ENCODE measurements at places on chromosomes 12 and 14.

DNA sequence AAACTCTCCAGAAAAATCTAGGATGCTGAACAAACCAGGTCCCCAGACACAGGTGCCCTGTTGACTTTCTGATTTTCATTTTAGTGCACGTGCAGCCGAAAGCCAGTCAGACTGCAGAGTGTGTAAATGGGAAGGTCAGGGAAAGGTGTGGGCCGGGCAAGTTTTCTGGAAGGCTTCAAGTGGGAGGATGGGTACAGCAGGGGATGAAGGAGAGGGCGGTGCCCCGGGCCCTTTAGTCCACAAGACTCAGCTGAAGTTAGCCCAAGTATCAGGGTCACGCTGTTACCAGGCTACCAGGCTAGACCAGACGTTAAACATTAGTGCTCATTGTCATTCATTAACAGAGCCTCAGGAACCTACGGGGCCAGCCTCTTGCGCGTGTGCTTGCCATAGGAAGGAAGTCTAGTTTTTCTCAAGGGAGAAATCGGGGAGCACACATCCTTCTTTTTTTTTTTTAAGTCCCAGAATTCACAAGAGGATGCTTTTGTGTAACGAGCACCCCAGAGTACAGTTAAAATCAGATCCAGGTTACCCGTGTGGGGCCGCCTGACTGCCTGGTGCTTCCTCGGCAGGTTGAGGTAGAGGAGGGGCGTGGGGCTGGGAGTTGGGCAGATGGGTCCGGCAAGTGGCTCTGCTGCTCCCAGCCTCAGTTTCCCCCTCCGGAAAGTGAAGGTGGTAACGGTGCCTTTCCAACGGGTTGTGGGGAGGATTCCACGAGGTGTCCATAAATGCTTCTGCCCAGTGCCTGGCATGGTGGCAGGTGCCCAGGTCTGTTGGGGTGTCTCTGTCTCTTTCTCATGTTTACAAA is 19.1 kb downstream of the BCL7A start:
- DNase-seq = no peak

GRCh38 chr12:12180575-12180974 is 86.3 kb downstream of the LRP6 start:
- DNase-seq = no peak

GRCh38 chr14:74960736-74961135 is 5.3 kb upstream of the PGF start:
- DNase-seq = no peak

- DNase-seq = no peak
Observed at GRCh38 chr12:62214846-62215245, 45.4 kb upstream of the USP15 start.

DNA sequence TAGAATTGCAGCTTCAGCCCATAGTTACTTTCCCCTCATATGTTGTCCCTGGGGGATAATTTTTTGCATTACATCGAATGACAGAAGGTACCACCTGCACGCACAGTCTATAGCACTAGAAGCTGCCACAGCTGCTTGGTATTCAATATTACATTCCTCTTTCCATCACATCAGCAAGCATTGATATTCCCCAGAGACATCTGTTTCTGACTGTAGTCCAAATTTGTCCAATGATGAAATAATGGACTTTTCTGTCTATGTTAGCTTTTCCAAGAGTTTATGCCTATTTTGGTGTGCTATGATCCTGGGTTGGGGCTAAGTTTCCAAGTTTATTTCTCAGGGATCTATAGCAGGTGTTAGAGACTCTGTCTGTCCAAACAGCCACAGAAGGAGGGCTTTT is 335.4 kb downstream of the LRIG3 start:
- DNase-seq = no peak

DNA sequence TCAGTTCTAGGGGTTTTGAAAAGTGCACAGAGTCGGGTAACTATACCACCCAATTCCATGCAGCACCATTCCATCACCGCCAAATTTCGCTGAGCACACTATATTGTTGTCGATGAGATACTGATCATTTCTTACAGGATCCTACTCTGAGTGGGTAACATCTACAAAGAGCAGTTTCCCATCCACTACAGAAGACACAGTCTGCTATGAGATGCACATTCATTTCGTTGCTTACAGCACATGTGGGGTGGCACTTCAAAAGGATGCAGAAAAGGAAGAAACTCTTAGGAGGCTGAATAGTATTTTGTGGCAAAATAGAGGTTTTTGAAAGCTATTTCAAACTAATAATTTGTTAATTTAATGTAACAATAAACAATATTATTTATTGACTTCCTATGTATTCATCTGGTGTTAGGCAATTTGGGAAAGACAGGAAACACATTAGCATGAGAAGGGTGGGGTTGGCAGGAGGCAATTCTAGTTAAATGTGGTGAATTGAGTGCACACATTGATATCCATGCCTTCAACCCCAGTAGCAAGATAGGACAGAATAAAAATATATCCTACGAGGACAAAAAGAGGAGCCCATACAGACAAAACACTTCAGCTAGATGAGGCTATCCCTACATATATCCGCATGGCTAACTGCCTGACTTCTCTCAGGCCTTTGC is 186.8 kb upstream of the PARP11 start:
- DNase-seq = no peak

GRCh38 chr14:81829447-81829846 is 295.8 kb upstream of the SEL1L start:
- DNase-seq = no peak

DNA sequence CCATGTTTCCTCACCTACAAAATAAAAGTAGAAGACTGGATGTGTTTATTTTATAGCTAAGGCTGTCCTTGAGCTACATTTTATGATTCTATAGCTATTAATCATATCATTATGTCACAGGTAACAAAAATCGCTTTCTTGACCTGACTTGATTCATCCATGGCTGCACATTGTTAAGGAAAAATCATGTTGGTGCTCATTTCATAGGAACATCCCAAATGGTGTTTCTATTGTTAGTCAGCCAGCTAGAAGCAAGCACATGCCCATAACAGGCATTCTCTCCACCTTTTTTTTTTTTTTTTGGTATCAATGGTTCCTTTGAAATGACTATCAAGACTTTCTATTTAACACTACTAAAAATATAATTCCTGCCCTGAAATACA is 45.3 kb upstream of the PTHLH start:
- no peak for DNase-seq

GRCh38 chr12:57868851-57869268 is 22.3 kb upstream of the CTDSP2 start:
- DNase-seq = no peak

GRCh38 chr14:68705741-68706283 is 87.1 kb downstream of the ZFP36L1 start:
- no peak for DNase-seq

DNA sequence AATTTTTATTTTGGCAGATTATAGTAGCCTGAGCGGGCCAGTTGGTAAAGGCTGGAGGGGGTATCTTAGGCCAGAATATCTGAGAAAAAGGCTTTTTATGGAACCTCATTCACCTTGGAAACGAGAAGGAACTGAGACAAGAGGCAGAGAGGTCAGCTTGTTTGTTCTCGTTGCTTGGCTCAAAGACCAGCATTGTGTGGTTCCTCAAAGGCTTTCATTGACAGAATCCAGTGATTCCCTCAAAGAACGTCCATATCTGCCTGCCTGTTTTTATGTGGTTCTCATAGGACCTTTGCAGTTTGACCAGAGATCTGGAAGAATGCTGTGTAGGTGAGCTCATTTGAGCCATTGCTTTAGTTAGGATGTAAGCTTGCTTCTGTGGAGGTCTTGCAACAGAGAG is 117.3 kb downstream of the CFAP54 start:
- DNase-seq = no peak
